ENCODE measurements at places on chromosomes 1 and 21. TPM values are rescaled to one million over a fixed set of nuclear protein-coding genes. Genes with fewer than 3 reads are reported as not detected.

DNA sequence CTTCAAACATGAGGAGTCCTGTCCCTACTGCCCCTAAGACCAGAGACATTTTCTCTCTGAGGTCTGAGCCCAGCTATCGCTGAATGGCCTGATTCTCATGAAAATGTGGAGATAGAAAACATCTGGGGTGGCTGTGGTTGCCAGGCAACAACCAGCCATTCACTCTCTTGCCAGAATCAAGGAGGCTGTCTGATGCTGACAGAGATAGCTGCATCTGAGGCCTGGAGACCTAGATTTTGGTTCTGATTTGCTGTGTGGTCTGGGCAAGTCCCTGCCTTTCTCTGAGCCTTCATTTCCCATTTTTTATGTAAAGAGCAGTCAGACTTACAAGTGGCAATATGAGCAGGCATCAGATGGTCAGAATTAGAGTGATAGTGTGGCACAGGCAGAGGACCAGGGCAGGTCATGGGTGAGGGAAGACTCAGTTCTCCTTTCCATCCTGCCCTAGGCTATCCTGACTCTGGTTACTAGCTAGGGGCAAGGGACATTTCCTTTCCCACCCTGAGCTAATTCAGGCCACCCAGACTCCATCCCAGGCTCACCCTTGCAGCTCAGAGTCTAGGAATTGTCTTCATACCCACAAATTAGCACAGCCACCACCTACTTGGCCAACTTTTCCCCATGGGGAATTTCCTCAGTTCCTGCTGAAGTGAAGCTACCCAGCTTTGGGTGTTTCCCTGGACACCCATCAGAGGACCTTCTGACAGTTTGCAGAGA lies 20.0 kb upstream of the RNF19B start:
- no peak for DNase-seq

DNA sequence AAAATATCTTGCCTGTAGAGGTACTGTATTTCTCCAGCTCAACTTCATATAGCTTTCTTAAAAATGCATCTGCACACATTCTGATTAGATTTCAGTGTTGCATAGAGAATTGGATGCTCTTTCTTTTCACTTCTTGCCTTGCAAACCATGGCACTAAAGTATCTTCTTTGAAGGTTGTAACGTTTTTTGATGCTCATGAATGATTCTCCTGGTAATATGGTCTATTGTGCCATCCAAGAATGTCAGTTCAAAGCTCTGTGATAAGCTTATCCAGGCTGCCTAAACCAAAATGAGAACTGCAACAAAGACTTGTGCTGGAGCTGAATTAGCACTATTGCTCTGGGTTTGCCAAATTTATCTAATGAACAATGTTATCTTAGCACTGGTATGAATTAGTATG lies 1.9 kb downstream of the SGIP1 start:
- DNase-seq: no peak

- peak; percentile 53 for DNase-seq
Observed at GRCh38 chr21:45320261-45321025, 32.7 kb upstream of the POFUT2 start.

- no peak for DNase-seq
Observed at GRCh38 chr1:108107658-108108057, 92.5 kb downstream of the SLC25A24 start.

- no peak for DNase-seq
Observed at GRCh38 chr1:246798606-246799496, 74.6 kb downstream of the SCCPDH start.

GRCh38 chr1:39105061-39105840 lies 79.1 kb downstream of the NDUFS5 start:
- peak; percentile 86 for DNase-seq

DNA sequence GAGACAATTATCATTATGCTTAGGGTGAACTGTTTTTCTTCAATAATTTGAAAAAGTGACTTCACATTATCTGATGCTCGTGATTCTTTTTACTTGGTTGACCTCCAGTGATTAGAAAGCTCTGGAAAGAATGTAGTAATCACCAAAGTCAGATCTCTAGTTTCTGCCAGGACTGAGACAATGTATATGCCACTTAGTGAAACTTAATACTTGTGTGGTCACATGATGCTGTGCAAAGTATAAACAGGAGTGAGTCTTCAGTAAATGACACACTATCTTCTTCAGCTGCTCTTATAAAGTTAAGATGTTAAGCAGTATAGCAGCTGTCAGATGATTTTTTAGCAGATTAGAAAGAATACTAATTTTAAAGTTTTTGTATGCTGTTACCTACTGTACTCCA lies 17.2 kb downstream of the VCAM1 start:
- no peak for DNase-seq

GRCh38 chr1:83083589-83084224 lies 915.2 kb downstream of the TTLL7 start:
- no peak for DNase-seq

DNA sequence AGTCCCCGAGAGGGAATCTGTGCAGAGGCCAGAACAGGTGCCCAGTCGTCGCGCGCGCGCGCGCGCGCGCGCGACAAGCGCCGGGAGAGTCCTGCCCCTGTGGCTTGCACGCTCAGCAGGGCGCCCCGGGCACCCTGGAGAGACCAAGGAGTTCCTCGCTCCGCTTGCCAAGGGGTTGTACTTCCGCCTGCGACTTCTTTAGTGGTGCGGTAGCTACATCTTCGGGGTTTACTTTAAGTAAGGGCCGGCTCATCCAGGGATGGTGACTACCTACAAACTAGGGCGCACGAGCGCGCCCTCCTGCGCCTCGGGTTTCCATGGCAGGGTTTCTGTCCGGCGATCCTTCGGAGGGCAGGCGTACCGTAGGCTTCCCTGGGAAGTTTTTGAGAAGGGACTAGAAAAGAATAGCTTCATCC lies 1.4 kb downstream of the LHX4 start:
- DNase-seq: no peak

DNA sequence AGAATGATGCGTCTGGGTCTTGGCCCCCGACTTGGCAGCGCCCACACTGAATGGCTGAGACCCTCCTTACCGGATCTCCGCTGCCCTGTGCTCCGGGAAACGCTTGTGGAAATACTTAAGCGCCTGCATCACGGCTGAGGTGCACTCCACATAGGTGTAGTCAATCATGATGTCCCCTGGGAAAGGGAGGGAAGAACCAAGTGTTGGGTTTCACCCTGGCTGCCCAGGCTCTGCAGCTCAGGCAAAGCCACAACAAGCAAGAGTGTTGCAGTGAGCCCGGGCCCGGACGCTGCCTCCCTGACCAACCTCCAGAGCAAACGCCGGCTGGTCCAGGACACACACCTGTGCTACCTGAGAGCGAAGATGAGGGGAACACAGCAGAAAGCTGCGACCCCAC lies 21.5 kb upstream of the SPATC1L start:
- DNase-seq: peak; percentile 12

- no peak for DNase-seq
Observed at GRCh38 chr1:177354247-177354646, 183.5 kb downstream of the BRINP2 start.

DNA sequence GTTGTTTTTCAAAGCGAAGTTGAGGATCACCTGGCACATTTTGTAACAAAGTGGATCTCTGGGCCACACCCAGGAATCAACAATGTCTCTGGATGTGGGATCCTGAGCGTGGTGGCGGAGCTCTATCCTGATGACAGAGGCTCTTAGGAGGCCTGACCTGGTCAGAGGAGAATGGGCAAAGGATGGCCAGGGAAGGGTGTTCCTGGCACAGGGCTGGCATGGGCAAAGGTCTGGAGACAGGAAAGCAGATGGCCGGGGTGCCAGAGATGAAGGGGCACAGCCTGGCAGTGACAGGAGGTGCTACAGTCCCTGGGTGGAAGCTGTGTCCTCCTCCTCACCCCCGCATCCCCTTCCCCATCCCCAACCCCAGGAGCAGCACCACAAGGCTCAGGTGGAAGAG lies 20.0 kb upstream of the MFN2 start:
- DNase-seq: no peak

DNA sequence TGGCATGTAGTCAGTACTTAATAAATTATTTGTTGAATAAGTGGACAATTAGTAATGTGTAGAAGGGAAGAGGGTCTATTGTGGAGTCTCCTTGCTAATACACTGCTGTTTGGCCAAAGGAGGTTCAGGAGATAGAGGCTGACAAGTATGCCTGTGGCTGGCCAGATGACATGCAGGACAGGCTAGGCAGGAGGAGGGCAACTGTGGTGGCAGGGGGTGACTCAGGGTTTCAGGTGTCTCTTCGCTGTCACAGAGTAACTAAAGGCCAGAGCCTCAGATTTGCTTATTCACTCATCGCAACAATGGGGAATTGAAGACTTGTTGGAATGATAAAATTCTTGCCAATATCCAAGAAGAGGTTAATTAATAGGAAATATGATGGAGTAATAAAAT lies 33.1 kb downstream of the THRAP3 start:
- no peak for DNase-seq

GRCh38 chr1:25704267-25704691 lies 87.7 kb downstream of the MAN1C1 start:
- DNase-seq: no peak

DNA sequence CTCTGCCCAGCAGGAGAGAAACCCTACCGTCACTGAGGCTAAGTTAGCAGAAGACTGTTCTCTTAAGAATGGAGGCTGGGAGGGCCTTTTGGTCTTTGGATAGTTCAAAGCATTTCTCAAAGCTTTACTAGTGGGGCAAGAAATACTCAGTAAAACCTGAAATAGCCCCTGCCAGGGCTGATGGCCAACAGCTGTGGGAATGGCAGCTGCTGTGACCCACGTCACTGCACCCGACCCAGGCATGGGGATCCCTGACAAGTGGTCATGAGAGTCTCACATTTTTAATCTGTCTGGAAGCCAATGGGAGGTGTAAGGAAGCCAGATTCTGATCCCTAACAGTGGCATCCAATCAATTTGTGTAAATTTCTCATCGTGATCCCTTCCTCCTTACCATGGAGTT lies 44.5 kb upstream of the ENAH start:
- peak; percentile 43 for DNase-seq

- DNase-seq: no peak
Observed at GRCh38 chr1:18666317-18666920, 35.8 kb downstream of the PAX7 start.

GRCh38 chr21:46431884-46432488 lies 26.7 kb upstream of the DIP2A start:
- DNase-seq: no peak

GRCh38 chr1:116909512-116910378 lies at the start of gene PTGFRN:
TSS of gene PTGFRN (plus strand) at chr1:116909916. CDS start at chr1:116910204, 288 bp downstream.
- peak; percentile 82 for DNase-seq

DNA sequence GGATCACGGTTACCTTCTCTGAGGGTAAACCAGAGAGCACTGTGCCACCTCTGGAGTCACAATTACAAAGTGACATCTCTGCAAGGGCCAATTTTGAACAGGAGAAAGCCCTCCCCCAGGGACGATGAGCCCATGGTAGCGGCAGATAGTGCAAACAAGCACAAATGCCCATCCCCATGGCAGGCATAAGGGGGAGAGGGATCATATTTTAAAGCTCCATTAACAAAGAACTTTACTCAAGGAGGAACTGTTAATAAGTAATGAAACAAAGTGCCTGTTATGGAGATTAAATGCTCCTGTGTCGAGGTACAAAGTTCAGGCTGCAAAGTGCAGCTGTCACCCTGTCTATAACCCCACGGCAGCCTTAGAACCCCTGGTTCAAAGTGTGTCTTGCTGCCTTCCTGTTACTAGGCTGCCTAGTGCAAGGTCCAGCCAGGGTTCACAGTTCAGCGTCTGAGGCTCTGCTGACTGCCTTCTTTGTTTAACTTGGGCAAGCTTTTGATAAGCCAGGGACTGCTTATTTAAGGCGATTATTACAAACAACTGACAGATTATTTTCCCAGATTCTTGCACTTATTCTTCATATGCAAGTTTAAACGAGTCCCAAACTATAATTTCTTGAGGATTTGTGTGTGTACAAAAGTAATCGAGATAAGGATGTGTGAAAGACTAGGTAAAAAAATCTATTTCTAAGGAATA lies 75.7 kb upstream of the NRIP1 start:
- DNase-seq: peak; percentile 30

DNA sequence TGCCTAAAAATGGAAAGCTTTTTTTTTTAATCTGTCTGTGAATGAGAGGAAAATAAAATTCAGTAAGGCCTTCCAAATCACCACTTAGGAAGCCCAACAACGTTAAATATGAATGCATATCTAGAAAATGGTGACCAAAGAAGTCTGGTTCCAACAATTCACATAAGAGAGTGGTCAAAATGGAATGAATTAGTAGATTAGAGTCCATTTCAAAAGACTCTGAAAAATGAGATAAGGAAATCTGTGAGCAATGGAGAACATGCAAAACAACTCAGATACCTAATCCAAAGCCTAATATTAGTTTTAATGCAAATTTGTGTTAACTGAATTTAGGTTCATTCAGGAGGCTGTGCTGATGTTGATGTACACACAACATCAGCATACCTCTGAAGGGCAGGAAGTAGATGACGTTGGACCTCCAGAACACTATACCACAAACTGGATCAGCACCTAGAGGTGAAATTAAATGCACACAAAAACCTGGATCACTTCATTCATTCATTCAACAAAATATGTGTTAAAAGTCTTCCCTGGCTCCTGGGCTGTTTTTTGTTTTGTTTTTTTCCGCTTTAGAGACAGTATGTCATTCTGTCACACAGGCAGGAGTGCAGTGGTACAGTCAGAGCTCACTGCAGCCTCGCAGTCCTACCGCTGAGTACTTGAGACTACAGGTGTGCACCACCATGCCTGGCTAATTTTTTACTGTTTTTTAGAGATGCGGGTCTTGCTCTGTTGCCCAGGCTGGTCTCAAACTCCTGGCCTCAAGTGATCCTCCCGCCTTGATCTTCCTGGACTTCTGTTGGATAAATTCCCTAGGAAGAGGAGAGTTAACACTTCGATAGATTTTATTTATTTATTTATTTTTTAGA lies 4.9 kb upstream of the BRWD1 start:
- DNase-seq: no peak

DNA sequence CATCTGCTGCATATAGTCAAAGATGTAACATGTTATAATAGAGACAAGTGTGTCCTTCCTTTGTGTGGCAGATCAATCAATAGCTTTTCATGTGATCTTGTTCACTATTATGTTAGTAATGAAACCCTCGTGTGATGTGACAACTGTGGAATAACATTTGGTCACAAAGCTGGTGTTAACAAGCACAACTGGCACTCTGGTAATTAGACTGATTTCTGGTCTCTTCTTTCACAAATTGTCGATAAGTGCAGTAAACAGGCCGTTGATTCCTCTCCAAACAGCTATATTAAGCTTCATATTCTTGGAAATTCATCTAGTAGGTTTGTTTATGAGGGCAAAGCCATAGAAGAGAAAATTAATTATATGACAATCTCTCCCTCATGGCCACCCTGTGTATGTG lies 616.7 kb upstream of the PTBP2 start:
- DNase-seq: no peak

CELA3B gene
- total RNA-seq: not detected

PRDX1 gene
- 599 TPM for total RNA-seq

ITPKB gene
- 13.8 TPM for total RNA-seq
